ENCODE measurements at places on chromosomes 3 and 15.
A peak's percentile ranks its signal among the peaks of the same experiment; 100 is the strongest.

DNA sequence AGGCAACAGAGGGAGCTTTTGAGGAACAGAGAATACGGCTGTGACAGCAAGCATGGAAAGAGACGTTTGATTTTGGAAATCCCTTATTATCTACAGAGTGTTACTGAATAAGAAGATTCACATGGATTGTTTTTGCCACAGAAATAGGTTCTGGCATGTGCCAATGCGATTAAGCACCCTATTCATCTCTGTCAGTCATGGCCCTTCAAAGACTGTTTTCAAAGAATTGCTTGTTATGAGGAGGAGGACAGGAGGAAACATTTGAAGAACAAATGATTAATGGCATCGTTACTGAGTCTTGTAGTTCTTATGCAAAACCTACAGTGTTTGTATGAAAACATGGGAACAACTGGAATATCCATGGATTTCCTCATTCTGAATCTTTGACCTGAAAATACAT, 86.2 kb downstream of the EPHA6 start:
- no peak for DNase-seq

DNA sequence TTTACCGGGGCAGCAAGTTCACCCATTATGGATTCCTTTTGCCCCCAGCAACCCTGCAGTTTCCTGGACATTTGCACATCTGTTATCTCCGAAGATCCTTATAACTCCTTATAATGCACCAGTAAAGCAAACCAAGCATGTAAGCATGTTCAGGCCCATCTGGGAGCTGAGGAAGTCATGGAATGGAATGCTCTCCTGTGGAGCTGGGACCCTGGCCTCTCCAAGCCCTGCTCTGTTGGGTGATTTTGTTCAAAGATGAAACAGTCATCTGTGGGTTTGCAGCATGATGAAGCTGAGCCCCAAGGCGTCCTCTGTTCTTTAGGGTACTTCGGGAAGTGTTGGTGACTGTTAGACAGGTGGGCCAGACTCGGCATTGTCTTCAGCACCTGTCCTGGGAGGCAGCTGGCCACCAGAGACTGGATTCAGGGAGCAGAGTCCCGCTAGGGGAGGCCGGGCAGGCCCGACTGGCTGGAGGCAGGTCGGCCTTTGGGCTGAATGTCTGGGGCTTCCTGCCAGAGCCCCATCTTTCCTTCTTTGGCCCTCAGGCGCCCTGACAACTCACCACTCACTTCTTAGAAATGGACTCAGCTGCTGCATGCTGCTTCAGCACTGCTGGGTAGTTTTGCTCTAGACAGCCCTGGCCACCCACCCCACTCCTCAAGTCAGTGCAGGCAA, 3.9 kb downstream of the DNAH1 start:
- DNase-seq, result no peak

DNA sequence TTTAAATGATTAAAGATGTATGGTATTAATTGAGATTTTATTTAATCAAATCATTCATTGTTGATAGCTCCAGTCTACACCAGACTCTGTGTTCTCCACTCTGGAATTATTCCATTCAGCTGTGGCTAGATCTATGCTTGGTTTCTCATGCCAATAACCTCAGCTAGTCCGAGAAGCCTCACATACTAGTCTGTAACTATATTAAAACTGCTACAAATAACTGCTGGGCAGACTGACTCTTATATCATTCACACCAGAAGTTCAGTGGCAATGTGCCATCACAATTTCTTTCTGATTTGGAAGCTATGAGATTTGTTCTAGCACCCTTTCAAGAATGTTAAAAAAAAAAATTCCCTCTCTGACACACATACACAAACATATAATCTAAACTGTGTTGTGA, 947.3 kb downstream of the ROBO1 start:
- DNase-seq, result no peak

DNA sequence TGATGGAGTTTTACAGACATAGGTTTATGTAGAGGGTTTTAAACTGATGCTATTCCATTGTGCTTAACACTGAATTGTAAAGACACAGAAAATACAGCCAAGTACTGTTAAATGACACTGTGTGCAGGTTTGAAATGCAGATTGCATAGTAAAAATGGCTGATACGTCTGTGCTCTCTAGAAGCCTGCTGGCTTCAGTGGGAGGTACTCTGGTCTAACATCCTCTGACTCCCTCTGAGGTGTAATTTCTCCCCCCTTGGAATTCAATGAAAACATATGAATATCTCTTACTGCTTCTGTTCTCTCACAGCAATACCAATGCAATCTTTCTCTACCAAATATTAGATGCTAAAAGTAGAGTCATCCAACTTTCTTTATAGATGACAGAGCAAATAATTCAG, 176.6 kb downstream of the SLC9A9 start:
- DNase-seq, result no peak

DNA sequence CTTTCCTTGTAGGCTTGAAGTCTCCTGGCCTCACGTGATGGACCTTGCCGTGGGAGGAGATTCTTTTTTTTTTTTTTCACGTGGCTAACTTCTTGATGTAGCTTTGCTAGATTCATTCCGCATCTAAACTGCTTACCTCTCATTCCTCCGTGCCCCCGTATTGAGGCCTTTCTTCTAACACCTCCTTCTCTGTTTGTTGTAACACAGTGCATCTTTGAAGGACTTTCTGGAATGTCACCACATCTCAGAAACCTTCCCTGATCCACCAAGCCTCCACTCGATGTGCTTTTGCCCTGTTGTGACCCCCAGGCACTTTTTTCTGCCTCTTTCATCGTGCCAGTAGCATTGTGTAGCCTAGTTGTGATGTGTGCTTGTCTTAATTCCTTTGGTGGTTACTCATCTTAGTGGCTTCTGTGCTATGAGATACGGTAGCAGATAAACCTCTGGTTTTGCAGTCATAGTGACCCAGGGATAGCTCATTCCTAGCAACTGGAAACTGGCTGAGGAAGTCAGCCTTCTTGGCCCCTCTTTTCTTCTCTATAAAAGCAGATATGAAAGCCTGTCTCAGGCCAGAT, 1.6 kb upstream of the BNC1 start:
- DNase-seq, result no peak

DNA sequence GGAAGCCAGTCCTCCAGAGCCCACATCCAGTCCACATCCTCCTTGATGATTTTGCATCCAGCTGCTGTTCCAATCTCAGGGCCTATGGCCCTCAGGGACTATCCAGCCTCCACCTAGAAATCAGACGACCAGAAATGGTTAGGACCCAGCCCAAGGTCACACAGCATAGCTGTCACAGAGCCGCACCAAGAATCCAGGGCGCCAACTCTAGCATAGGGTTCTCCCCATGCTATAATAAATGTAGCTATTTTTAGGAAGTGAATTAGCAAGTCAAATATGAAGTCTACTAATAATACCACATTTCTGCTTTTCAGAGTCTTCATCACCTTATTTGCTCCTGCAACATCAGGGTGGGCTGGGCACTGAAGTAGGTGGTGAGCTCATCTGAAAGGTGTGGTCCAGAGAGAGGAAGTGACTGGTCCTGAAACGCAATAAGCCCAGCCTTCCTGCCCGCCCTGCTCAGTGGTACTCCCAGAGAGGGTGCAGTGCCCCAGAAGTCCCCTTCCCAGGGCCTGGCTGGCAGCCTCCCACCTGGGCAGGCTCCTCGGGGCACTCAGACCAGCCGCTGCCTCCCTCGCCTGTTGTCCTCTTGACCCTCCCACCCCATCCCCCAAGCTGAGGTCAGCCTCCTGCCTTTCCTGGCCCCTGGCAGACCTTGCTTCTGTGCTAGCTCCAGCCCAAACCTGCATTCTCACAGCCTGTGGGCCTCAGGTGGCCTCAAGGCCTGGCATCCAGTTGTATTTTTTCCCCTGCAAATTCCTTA, 17.6 kb upstream of the CYP11A1 start:
- DNase-seq, result peak; percentile 58

GRCh38 chr15:29550834-29551465, 271.3 kb downstream of the TJP1 start:
- no peak for DNase-seq

DNA sequence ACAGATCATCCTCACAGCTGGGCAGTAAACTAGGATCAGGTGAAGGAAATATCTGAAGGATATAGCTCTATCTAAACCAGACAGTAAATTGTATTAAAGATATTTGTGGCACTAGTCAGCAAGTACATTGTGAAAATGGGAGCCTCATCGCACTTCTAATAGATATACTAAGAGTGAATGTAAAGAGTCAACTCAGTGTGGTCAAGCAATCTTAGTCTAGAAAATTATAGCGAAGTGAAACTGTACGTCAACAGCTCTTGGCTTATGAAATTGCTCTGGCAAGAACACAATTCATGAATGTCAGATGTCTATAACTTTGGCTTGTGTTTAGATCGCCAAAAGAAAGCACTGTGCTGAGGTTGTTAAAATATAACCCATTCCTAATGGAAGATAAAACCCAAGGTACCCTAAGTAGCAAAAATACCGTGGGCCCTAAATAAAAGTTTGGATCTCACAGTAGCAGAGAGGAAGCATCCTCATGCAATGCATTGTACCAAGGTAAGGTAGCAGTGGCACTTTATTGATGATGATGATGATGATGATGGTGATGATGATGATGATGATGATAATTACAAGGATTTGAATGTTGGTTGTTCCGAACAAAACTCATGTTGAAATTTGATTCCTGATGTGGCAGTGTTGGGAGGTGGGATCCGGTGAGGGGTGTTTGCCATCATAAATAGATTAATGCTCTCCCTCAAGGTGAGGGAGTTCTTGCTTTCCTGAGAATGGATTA, 228.5 kb downstream of the UNC13C start:
- DNase-seq, result no peak

DNA sequence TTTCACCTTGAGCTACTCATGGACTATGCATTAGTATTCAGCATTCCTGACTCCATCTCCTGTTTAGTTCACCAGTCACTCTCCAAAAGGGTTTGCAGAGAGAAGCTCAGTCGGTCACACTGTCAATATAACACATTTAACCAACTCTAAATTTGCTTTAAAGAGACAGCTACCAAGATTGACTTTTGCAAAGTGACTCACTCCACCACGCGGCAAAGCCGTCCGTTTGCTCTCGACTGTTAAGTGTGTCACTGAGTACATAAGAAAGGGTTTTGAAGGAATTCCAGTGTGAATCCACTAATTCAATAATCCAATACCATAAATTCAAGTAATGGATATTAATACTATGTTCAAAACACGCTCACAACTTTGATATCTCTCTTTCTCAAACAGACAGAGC, 1006.7 kb upstream of the NR2F2 start:
- no peak for DNase-seq

- DNase-seq, result no peak
Observed at GRCh38 chr15:45021348-45021747, 1.6 kb upstream of the SORD start.

- DNase-seq, result no peak
Observed at GRCh38 chr15:90019611-90020010, 18.5 kb downstream of the ZNF710 start.

DNA sequence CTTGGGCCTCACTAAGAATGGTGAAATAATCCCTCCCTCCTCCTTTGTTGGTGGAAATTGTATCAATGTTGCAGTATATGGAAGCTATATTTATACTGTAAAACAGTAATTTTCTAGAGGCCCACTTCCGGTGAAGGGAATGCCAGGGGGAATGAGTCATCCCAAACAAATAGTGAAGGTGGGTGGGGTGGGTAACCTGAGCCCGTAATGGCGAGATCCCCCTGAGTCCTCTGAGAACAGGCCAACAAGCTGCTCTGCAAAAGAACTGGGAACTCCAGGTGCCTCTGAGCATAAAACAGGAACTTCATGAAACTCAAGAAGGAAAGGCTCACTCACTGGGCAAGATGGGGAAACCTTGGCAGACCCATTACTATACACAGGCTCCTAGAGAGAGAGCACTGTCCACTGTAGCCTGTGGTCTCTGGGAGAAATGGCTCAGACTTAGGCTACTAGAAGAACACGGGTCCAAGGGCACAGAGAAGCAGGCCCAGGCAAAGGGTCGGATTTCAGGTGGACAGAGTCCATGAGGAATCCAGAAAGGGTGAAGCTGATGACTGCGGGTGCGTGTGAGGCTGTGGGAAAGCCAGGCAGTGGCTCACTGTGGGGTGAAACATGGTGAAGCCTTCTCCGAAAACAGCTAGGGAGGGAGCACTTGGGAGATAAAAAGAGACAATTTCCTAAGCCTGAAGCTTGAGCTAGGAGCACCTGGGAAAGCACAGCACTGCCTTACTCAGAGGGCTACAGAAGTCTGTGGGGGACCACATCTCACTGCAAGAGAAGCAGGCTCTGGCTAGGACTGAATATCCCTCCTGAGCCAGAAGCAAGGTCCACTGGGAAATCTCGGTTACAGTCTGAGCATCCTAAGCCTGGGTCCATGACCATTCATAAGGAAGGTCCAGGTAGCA, 19.8 kb downstream of the LARP6 start:
- DNase-seq, result no peak

- no peak for DNase-seq
Observed at GRCh38 chr15:27086149-27086548, 115.2 kb downstream of the GABRG3 start.

DNA sequence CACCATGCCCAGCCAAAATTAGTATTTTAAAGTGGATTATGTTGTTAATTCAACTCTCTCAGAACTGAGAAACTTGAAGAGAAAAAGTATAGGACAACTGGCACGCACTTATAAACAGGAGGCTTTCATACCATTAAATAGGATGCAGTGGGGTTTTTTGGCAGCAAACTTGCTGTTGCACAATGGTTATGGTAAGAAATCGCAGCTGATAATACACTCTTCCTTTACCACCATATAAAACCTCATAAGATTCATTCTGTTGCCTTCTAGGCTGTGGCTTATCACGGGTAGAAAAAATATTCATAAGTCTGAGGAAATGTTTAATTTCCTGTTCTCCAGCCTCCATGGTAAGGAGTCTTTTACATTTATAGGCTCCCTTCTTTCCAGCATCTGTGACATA, 95.3 kb downstream of the TMCO5A start:
- DNase-seq, result no peak

DNA sequence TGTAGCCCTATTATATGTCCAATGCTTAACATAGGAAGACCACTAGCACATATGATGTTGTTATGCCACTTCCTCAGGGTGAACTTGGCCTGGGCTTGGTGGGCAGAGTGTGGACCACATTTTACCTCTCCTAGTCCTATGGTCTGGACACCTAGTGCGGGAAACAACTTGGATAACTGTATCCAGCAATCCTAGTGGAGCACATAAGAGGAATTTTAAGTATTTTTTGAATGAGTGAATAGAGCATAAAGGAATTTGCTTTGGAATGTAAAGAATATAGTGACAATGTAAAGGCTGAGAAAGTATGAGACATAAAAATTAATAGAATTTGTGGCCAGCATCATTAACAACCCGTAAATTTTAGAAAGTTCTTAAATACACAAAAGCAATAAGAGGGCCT, 528.9 kb downstream of the IGSF11 start:
- DNase-seq, result no peak

- no peak for DNase-seq
Observed at GRCh38 chr3:95705786-95706418, 1108.5 kb upstream of the EPHA6 start.

- DNase-seq, result no peak
Observed at GRCh38 chr15:78790027-78790426, 21.2 kb downstream of the ADAMTS7 start.

- no peak for DNase-seq
Observed at GRCh38 chr3:115903843-115904242, 280.5 kb downstream of the GAP43 start.

GRCh38 chr3:188139466-188139865, 14.5 kb upstream of the LPP start:
- DNase-seq, result no peak
